ENCODE measurements at places on chromosomes 4 and X. TPM values are rescaled to one million over a fixed set of nuclear protein-coding genes. Genes with fewer than 3 reads are reported as not detected.

Gene ACOX3
- total RNA-seq: 22.5 TPM

Gene SFRP2
- total RNA-seq: not detected

Gene NSG1
- total RNA-seq: 6.8 TPM

Gene CSAG2
- total RNA-seq: not detected

Gene FAM47C
- total RNA-seq: not detected

Gene SLC6A8
- 192 TPM for total RNA-seq

Gene C4orf51
- not detected for total RNA-seq

Gene SEPTIN11
- 25.4 TPM for total RNA-seq

DNA sequence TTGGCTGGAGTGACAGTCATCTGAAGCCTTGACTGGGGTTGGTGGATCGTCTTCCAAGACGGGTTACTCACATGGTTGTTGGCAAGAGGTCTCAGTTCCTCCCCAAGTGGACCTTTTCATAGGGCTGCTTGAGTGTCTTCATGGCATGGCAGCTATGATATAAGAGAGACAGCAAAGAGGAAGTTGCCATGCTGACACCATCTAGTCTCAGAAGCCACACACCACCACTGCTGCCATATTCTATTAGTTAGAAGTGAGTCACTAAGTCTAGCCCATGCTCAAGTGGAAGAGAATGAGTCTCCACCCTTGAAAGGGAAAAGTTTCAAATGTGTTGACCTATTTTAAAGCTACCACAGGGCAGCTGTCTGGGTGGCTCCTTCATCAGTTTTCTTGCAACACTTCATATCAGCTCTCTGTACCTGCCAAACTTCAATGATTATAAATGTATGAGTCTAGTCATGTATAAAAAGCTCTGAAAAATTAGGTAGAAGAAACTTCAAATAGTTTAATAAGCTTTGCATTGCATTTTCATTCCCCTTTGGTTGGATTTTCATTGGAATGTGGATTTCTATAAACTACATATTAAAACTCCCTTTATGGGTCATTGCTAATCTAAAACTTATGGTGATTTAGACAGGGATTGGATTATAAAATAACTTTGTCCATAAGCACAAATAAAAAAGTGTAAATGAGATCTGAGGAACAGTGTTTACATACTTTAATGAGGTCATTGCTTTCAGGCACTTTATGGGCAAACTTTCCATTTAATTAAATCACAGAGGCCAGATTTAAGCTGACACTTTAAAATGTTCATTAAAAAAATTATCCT is 68.0 kb upstream of the ATXN3L start:
- no peak for DNase-seq

- DNase-seq: no peak
These were observed 3.8 kb downstream of the HSD17B11 start for GRCh38 chr4:87387237-87387636.

DNA sequence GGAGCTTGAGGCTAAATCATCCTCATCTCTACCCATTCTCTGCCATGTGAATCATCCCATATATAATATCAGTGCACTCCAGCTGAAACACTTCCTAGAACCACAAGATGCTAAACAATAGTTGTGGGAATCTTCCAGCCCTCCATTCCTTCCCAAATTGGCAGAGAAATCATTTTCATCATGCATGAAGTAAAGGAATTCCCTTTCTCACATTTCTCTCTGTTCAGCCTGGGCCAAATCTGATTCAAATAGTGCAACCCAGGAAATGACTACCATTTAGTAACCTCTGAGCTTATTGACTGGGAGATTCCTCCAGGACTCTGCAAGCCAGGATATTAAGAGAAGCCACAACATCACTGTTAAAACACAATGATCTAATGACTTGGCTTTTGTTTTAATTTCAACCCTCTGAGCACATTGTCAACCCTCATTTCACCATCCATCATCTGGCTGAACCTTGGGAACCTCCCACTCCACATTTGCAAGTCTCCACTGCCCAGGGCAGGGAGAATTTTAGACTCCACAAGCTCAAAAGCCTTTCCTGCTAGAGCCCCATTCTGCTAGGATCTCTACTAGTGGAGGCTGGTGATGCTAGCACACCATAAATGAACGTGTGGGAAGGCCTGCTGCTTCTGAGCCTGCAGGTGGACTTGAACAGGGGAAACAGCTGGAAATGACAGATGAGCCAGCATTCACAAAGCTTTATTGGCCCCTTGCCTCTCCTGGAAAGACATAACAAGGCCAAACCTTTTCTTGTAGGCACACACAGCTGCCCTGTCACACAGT is 133.9 kb downstream of the TET2 start:
- no peak for DNase-seq

DNA sequence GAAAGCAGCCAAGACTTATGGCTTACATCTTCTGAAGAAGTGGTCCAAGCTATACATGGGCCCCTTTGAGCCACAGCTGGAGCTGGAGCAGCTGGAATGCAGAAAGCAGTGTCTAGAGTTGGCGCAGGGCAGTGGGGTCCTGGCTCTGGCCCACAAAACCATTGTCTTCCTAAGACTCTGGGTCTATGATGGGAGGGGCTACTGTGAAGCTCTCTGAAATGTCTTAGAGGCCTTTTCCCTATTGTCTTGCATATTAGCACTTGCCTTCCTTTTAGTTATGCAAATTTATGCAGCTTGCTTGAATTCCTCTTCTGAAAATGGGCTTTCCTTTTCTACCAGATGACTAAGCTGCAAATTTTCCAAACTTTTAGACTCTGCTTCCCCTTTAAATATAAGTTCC is 15.3 kb downstream of the NPY1R start:
- DNase-seq: no peak

GRCh38 chr4:41256131-41256739 is 493 bp upstream of the UCHL1 start:
- DNase-seq: no peak

DNA sequence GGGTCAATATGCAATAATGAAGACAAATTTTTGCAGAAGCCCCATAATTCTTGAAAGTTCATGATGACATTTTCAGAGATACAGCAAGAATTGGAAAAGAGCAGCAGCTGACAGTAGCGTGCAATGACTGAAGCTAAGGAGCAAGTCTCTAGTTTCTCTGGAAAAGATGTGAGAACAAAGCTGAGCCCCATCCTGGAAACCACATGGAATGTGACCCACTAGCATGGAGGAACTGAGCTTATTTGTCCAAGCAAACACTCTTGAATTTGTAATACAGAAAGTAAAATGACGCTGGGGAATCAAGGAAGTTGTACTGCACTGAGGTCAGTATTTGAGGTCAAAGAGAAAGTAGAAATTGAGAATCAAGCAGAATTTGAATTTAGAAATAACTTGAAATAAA is 1447.2 kb downstream of the FSTL5 start:
- DNase-seq: no peak

DNA sequence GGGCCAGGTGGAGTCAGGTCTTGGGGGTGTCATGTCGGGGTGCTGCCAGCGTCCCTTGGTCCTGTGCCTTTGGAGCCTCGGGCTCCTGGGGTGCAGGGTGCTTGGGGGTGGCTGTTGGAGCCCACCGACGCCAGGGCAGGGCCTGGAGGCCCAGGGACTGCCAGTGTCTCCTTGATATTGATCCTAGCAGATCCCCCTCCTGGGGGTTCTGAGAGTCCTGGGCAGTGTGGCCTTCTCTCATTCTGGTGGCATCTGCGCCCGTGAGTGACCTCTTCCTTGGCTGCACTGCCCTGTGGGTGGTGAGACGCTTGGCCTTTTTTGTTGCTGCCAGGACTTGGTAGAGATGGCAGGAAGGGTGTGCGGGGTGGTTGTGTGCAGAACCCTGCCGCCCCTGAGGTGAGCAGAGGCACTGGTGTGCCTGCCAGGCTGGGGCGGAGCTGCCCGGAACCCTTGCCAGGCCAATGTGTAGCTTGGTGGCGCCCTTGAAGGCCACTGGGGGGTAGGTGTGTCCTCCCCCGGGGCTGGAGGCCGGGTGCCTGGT is 7.0 kb downstream of the NAT8L start:
- DNase-seq: no peak

DNA sequence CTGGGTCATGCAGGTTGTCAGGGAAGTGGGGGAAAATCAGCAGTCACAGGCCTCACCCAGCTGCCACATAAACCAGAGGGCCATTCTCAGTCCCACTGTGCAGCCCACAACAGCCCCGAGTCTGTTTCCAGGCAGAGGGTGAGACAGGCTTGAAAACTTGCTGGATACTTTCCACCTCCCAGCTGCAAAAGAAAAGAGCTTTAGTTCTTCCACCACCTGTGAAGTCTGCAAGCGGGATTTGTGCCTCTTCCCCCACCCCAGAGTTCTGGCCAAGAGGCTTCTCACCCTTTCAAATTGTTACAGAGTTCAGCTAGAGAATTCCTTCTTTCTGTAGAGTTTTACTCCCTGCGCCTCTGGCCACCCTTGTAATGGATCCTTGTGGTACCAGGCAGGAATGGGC is 115.5 kb upstream of the ZDHHC15 start:
- no peak for DNase-seq

DNA sequence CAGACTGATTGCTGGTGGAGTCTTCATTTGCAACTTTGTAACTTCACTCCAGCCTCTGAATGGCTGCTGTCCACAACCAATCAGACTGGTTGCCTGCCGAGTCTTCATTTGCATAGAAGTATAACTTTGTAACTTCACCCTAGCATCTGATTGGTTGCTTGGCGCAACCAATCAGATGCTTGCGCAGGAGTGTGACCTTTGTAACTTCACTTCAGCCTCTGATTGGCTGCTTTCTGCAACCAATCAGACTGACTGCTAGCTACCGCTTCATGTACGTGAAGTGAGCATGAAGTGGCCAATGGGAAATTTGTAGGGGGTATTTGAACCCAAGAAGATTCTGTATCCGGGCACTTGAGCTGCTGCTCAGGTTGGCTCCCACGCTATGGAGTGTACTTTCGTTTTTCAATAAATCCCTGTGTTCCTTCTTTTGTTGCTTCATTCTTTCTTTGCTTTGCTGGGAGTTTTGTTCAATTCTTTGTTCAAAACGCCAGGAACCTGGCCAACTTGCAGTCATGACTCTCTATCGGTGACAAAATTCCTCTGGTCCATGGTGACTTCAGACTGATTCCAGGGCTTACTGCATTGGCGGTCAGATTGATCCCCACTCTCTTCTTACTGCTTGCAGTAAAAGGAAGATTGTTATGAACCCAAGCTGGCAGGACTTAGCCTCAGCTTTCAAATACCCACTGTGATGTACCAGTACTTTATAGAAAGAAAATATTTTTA is 46.4 kb upstream of the FGG start:
- no peak for DNase-seq

GRCh38 chr4:6474053-6474568 is 1.7 kb upstream of the PPP2R2C start:
- DNase-seq: no peak
